ENCODE measurements at places on chromosomes 4 and X.

DNA sequence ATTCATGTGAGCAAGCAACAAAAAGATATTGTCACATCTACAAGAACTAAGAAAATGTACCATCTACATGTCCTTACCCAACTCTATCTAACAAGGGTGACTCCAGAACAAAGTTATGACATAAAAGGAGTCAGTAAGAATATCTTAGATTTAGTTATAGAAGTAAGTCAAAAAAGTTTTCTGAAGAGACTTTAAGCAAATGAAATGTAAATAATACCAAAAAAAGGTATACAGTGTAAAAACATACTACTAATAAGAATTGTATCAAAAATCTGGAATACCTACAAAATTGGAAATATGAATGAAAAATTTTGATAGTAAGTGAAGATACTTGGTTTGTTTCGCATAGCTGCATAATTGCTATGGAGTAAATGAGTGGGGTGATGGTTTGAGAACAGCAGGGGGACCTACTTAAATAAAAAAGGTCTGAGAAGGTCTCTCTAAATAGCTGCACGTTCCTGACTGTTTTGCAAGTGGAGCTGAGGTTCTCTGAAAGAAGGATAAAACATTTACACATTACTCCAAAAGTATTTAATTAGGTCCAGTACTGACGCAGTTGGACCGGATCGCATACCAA lies 51.0 kb upstream of the ENPP6 start:
- no peak for DNase-seq

DNA sequence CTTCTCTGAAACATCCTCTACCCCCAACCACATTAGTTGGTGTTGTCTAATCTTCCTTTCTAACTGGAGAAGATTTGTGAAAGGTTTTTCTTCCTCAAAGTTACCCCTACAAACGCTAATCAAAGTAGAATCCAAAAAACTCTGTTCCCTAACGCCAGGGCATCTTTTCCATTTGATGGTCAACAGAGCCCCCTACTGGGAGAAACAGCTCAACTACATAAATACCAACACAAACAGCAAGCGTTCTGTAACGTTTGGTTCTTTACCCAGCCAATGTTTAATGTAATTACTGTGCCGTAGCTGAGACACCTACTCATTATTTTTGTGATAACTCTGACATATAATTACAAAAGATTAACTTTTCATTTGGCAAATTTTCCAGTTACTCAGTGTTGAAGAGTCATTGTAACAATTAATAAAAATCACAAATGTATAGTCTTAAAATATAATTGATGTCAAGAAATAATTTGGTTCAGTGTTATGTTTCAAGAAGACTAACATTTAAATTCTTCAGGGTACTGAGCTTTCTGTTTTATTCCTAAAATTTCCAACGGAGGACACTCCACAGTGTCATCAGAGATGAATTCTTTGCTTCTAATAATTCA lies 94.9 kb upstream of the TBC1D9 start:
- no peak for DNase-seq

DNA sequence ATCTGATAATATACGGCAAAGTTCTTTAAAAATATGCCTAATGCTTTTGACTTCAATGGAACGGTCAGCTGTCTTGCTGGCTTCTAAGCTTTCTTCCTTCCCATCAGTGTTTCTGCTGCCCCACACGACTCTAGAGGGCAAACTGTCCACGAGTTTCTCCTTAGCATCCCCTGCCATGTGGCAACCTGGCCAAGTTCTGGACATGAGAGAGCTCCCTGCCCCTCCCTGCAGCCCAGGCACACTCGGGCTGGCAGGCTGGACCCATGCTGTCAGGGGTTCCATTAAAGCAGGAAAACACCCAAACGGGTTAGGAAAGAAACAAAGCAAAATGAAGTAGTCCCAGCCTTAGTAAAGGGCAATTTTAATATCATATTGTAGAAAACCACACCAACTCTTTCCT lies 38.8 kb downstream of the KDR start:
- no peak for DNase-seq

DNA sequence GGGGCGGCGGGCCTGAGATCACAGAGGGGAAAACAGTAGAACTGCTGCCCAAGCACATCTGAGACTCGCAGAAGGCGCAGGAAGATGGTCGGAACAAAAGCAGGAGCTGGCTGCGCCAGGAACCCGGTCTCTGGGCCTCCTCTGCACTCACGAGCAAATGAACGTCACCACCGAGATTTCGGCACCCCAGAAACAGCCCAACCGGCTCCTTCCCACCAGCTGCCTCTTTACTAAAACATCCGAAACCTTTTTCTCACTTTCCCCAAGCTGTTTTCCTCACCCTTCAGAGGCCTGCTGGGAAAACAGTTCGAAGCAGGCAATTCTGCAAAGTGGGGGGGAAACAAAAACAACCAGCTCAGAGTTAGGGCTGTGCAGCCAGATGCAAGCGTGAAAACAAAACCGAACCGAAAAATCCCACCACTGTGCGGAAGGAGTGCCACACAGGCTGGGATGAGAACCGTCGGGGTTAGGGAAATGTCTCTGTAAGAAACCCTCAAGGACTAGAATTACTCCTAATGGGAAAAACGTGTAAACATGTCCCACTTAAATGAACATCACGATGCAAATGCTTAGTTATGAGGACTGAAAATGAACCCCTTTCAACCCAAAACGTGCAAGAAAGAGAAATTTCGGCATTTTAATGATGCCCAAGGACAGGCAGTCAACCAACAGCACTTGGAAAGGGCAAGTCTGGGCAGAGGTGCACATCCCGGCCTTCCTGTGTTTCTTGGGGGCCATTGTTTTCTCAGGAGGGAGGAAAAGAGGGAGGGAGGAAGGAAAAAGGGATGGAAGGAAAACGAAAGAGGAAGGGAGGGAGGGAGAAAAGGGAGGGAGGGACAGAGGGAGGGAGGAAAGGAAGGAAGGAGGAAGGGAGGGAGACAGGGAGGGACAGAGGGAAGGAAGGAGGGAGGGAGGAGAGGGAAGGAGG lies 15.8 kb downstream of the DHRSX start:
- DNase-seq, result no peak

DNA sequence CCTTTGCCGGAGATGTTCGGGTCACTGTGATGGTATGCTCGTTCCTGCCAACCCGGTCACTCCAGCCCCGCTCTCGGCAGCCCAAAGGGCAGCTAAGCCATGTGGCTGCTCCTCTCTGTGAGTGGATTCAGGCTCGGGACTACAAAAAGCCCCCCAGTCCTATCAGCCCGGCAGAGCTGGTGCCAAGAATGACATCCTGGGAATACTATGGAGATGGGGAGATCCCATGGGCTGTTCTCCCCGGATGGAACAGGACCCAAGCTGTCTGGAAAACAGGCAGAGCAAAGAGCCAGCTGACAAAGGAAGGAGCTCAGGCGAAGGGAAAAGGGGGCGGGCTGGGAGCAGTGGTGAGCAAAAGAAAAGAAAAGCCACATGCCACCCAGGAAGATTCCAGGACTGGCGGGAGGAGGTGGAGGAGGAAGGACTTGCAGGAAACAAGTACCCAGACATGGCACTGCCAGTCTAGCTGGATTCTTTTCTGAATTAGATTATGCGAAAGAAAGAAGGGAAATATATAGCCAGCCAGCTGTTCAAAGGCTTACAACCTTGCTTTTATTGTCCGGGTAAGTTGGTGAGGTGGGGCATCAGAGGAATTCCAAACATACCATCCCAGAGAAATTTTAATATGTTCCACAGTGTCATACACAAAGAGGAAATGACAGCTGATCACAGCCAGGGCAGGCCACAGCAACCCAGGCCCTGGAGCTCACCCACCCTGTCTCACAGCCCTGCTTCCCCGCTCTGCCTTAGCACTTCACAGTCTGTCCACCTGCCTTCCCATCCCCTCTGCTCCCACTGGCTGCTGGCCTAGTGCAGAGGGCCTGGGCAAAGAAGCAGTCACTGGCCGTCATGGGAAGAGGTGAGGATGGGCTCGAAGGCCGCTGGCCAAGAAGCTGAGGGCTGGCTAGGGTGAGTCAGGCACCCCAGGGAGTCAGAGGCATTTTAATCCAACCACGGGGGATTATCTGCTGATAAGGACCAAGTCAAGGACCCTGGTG lies 3.4 kb downstream of the NDP start:
- DNase-seq, result no peak

DNA sequence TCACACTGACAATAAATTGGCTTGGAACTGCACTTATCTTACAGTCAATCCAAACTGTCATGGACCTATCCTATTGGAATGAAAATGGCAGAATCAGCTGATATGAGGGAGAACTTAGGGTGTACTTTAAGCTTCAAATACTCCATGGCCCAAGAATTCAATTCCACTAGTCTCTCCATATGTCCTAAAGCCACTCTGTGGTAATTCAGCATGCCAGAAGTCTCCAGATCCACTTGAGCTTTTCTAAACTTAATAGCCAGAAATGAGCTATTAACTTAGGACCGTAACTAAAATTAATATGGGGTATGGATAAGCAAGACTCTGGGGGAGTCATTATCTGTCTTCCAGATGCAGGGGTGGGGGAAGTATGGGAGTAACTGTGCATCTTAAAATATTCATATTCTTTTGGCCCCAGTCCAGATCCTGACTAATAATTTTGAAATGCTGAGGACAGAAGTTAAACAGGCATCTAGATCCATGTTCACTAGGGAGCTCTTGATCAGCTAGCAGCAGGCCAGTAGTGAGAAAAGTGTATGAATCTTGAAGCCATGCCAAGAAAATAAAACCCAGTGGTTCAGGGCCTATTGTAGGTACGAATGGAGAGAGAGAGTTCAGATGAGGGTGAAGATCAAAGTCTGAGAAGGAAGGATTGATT lies 167.6 kb downstream of the DKK2 start:
- DNase-seq, result no peak

Data from stimulated activated CD4-positive, alpha-beta T cell treated with anti-CD3 and anti-CD28 coated beads, Interleukin-1b, Interleukin-23, amount 100 ng/mL, for 48 hours (primary cell).